ENCODE measurements at places on chromosomes 5 and 9. TPM values are rescaled to one million over a fixed set of nuclear protein-coding genes. Genes with fewer than 3 reads are reported as not detected.

The RGMB gene
- 24.9 TPM for polyA plus RNA-seq

The QRFP gene
- not detected for polyA plus RNA-seq

The CATSPER3 gene
- 0.41 TPM for polyA plus RNA-seq

The PHF24 gene
- 14.7 TPM for polyA plus RNA-seq

The GPR150 gene
- 1.4 TPM for polyA plus RNA-seq

The EMB gene
- polyA plus RNA-seq = 0.46 TPM

The C9orf153 gene
- polyA plus RNA-seq = not detected

The DPYSL3 gene
- polyA plus RNA-seq = 389 TPM

The CORO2A gene
- 4.4 TPM for polyA plus RNA-seq

The NTNG2 gene
- 8.9 TPM for polyA plus RNA-seq

Measured in brain (organoid and tissue), 16 donors.